ENCODE measurements at places on chromosomes 13 and 19. TPM values are rescaled to one million over a fixed set of nuclear protein-coding genes. Genes with fewer than 3 reads are reported as not detected.
A peak's percentile ranks its signal among the peaks of the same experiment; 100 is the strongest.

The ZNF441 gene
- total RNA-seq = 1.8 TPM

The ZNF600 gene
- 13.2 TPM for total RNA-seq

The ZNF530 gene
- total RNA-seq = 11.2 TPM

The KLK4 gene
- 0.27 TPM for total RNA-seq

The SOHLH2 gene
- 5.8 TPM for total RNA-seq

The FGF14 gene
- 0.80 TPM for total RNA-seq

DNA sequence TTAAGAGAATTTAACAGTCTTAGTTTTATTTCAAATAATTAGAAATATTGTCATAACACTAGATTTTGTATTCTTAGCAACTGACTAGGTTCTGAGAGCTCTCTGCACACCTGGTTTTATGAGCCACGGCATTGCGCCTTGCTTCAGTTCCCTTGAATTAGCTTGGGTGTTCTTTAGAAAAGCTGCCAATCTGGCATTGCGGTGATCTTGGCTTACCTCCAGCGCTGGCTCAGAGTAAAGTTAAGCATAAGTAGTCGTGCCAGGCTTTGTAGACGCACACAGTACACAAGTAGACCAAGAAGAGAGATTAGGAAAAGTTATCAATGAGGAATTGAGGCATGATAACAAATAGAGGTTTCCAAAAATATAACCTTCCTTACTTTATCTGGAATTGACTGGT, 45.7 kb downstream of the TPP2 start:
- no peak overlapping the region for H3K4me3 ChIP-seq
- H3K36me3 ChIP-seq = peaks cover 70% of the 10 kb centered on the region
- H3K4me1 ChIP-seq = no peaks in the 10 kb centered on the region
- no peaks in the 10 kb centered on the region for H3K27me3 ChIP-seq

DNA sequence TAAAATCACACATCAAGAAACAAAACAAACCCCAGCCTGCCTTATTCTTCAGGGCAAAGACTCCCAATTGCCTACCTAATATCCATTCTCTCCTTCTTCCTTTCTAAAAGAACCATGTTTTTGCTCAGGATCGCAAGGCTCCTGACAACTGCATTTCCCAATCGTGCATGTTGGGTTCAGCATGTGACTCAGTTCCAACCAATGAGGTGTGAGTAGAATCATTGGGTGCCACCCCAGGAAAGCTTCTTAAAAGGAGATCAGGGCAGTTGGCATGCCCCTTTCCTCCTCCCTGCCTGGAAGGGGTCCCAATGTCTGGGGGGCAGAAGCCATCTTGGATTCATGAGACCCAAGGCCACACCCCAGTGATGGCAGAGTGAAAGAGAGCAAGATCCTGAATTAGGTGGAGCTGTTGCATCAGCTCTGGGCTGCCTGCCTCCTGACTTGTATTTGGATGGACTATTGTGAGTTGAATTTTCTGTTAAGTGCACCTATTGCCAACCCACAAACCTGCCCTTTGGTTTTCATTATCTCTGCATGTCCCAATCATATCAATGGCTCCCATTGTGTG, 26.0 kb upstream of the UBAC2 start:
- H3K36me3 ChIP-seq = no peaks in the 10 kb centered on the region
- no peak overlapping the region for H3K27ac ChIP-seq
- peaks cover 50% of the 10 kb centered on the region for H3K27me3 ChIP-seq
- H3K4me1 ChIP-seq = 0 out of 2 replicates have a peak, but pooled peaks cover 3% of the 10 kb centered on the region

GRCh38 chr19:39282021-39282420, 13.8 kb downstream of the IFNL2 start:
- no peak for DNase-seq
- H3K27ac ChIP-seq = no peak overlapping the region

DNA sequence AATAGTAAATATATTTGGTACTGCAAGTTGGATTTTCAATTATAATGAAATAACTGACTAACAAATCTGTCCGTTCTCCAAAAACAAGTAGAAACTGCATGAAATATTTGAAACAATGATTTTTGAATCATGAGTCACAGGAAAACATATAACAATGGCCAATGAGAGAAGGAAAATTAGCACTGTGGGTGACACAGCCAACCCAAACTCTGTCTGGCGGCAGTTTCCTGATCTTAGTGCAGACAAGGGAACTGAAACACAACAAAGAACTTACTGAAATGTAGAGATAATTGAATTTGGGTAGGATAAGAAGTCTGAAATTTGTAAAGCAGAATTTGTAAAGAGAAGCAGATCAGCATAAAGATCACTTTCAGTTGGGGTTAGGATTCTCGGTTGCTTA, 2743.3 kb upstream of the PCDH20 start:
- H3K27ac ChIP-seq = peak overlapping the region; percentile 4
- peaks cover 4% of the 10 kb centered on the region for H3K4me1 ChIP-seq
- no peaks in the 10 kb centered on the region for H3K36me3 ChIP-seq
- no peak for DNase-seq

GRCh38 chr13:81713201-81713600, 1372.3 kb upstream of the SPRY2 start:
- H3K27ac ChIP-seq = no peak overlapping the region
- peaks cover 6% of the 10 kb centered on the region for H3K4me1 ChIP-seq
- H3K4me3 ChIP-seq = no peak overlapping the region

DNA sequence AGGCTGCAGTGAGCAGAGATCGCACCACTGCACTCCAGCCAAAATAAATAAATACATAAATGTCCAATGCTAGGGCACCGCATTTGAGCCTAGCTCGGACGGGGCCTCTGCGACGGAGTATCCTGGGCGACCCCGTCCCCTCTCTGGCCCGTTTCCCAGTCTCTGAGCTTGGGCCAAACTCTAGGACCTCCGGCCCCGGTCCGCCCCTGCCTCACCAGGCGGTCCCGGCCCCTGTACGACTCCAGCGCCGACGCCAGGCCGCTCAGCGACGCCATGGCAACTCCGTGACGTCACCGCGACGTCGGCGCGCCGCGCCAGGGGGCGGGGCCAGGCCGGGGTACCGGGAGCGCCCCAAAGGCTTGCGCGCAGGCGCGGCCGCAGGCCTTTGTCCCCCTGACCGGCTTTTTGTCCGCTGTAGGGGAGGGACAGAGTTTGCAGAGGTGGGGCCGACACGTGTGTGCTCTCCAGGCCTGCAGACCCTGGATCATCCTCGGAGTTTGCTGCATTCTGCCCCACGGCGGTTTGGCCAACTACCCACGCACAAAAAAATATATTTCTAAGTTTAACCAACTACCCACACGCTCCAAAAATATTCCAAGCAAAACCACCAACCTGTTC, at the start of gene PEX11G:
Gene PEX11G, minus strand, starts transcription at position 300 of the 618 bp plus-strand sequence. Its CDS starts 25 bp downstream, at position 275.
- DNase-seq = peak; percentile 95
- H3K36me3 ChIP-seq = no peaks in the 10 kb centered on the region
- peaks cover 12% of the 10 kb centered on the region for H3K4me1 ChIP-seq
- H3K4me3 ChIP-seq = peak within 1 kb of the TSS; percentile 70
- H3K27me3 ChIP-seq = peaks cover 7% of the 10 kb centered on the region

DNA sequence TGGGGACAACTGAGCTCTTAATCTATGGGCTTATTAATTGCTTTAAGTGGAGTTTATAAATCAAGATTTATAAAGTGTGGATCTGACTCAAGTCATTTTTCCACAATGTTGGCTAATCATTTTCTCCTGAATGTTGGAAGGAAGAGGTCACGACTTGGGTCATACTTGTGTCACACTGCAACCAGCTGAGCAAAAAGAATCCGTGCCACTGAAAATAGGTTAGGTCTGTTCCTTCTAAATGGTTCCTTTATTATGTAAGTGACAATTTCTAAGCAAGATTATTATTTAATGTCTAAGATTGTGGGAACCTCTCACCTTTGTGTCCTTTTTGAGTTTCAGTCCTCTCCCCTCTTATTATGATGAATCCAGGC, 178.6 kb downstream of the SHISA2 start:
- no peak for DNase-seq
- no peaks in the 10 kb centered on the region for H3K27me3 ChIP-seq
- no peak overlapping the region for H3K4me3 ChIP-seq
- H3K36me3 ChIP-seq = peaks cover 4% of the 10 kb centered on the region
- no peak overlapping the region for H3K27ac ChIP-seq
- H3K4me1 ChIP-seq = peaks cover 61% of the 10 kb centered on the region

DNA sequence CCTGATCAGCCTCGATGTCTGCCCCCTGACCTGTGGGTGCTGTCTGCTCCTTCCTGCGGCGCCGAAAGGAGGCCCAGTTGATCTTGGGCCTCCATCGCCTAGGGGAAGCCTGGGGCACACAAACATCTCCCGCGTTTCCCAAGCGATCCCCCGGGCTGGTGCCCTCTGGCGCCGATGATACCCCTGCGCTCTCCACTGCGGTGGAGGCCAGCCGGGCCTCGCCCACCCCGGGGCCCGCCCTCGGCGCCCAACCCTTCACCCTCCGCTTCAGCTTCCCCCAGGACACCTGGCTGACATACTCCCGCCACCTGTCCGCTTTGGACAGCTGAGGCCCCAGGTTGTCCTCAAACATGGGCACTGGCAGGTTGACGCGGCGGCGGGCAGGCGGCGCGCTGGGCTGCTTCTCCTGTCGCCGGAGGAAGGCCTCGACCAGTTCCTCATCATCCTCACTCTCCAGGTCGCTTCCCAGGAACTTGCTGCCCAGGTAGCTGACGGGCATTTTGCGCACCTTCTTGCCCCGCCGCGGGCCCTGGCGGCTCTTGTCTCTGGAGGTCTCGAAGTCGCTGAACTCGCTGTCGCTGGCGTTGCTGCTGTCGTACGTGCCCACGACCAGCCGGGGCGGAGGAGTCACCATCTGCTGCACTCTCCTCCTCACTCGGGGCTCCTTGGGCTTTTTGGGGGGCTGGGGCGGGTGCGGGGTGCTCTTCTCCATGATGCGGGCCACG, 1.3 kb downstream of the CCDC8 start:
- H3K27ac ChIP-seq = peak overlapping the region; percentile 45
- H3K4me1 ChIP-seq = peaks cover 66% of the 10 kb centered on the region
- H3K27me3 ChIP-seq = peaks cover 6% of the 10 kb centered on the region
- peaks cover 13% of the 10 kb centered on the region for H3K36me3 ChIP-seq
- peak overlapping the region; percentile 95 for H3K4me3 ChIP-seq

DNA sequence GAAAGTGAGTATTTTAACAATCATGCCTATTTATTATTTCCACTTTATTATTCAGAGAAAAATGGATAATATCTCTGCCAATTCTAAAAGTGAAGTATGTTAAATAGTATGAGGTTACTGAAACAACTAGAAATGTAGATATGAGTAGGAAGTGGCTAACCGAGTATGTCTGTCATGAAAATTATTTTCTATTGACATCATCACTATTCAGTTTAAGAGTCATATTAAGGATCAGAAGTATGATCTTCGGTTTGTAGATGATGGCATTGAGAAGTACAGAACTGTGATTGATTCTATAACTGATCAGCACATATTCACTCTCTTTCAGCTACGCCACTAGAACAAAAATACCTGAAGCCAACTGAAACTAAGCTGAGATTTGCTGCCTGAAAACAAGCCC, 146.4 kb upstream of the SLITRK5 start:
- no peaks in the 10 kb centered on the region for H3K4me1 ChIP-seq
- no peak overlapping the region for H3K27ac ChIP-seq
- DNase-seq = no peak

DNA sequence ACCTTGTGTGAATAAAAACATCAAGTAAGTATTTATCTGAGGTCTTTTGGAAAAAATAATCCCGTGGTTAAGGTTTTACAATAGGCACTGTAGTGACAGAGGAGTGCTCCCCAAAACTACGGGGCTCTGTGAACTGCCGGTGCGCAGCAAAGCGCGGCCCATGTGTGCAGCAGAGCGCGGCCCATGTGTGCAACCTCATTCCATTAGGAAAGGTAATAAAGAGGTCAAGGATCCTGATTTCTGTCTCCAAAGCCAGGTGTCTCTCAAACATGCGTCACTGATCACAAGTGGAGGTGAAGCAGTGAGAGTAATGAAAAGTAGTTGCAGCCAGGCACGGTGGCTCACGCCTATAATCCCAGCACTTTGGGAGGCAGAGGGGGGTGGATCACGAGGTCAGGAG, 58.7 kb downstream of the MRPL57 start:
- 0 out of 2 replicates have a peak, but pooled peaks cover 4% of the 10 kb centered on the region for H3K4me1 ChIP-seq
- no peak overlapping the region for H3K4me3 ChIP-seq
- H3K27ac ChIP-seq = no peak overlapping the region
- no peaks in the 10 kb centered on the region for H3K27me3 ChIP-seq
- no peaks in the 10 kb centered on the region for H3K36me3 ChIP-seq
- DNase-seq = no peak

DNA sequence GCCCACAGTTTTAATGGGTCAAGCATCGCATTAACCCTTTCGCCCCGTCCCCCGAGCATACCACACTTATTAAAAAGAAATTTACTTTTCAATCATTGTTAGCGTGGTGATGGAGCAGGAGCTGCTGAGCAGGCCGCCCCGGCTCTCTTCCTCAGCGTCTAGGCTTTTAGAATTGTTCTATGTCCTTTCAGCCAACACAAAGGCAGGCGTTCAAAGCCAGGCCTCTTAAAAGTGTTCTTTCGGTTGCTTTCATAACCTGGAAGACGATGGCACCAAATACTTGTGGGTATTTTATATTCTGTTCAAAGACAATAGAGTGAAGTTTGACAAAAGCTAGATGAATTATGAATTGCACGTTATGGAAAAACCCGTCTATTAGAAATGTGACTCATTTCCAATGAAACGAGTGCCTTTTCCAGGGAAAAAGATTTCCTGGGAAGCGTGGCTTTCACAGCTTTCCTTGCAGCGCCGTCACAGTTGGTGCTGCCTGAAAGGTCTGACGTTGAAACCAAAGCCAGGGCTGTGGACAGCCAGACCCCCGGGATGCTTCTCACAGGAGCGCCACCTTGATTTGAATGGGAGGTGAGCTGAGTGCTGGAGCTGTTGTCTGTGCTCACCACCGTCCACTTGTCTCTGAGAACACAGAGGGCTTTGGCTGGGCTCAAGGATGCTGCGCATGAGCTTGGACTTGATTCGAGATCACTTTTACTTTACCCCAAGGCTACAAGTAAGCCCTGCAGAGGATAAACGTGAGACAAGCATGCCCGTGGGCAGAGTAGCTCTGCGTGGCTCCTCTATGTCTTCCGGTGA, 78.8 kb downstream of the SOX1 start:
- H3K36me3 ChIP-seq = peaks cover 4% of the 10 kb centered on the region
- DNase-seq = no peak
- no peak overlapping the region for H3K27ac ChIP-seq
- H3K4me1 ChIP-seq = no peaks in the 10 kb centered on the region
- no peaks in the 10 kb centered on the region for H3K27me3 ChIP-seq
- H3K4me3 ChIP-seq = no peak overlapping the region

- H3K27me3 ChIP-seq = no peaks in the 10 kb centered on the region
- peaks cover 4% of the 10 kb centered on the region for H3K4me1 ChIP-seq
- H3K27ac ChIP-seq = peak overlapping the region; percentile 78
- peaks cover 63% of the 10 kb centered on the region for H3K36me3 ChIP-seq
- H3K4me3 ChIP-seq = no peak overlapping the region
Observed at GRCh38 chr19:38836983-38837626, 5.5 kb upstream of the ECH1 start.

DNA sequence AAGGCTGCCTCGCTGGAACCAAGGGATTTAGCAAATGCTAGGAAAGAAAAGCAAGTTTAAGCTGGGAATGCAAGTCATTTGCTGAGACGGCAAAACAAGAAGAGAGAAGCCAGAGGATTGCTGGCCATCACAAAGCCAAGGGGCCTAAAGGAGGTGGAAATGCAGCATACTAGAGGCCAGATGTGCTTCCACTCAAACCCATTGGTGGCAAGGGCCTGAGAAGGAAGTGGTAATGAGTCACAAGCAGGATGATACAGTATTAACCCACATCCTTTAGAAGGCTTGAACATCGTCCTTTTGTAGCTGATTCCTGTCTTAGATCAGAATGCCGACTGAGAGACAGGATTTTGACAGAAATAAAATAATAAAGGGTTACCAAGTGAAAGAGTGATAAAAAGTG, 68.2 kb downstream of the ITGBL1 start:
- H3K27me3 ChIP-seq = no peaks in the 10 kb centered on the region
- H3K36me3 ChIP-seq = no peaks in the 10 kb centered on the region
- DNase-seq = no peak
- peak overlapping the region; percentile 17 for H3K27ac ChIP-seq
- H3K4me1 ChIP-seq = peaks cover 13% of the 10 kb centered on the region
- H3K4me3 ChIP-seq = no peak overlapping the region

- no peak for DNase-seq
- H3K36me3 ChIP-seq = peaks cover 6% of the 10 kb centered on the region
- peaks cover 15% of the 10 kb centered on the region for H3K4me1 ChIP-seq
- H3K4me3 ChIP-seq = no peak overlapping the region
Observed at GRCh38 chr19:31057476-31057875, 291.8 kb downstream of the TSHZ3 start.
